Activated CD4-positive, alpha-beta memory T cell treated with anti-CD3 and anti-CD28 coated beads for 36 hours (primary cell): ENCODE measurements at places on chromosomes 11 and 22. TPM values are rescaled to one million over a fixed set of nuclear protein-coding genes. Genes with fewer than 3 reads are reported as not detected.

DNA sequence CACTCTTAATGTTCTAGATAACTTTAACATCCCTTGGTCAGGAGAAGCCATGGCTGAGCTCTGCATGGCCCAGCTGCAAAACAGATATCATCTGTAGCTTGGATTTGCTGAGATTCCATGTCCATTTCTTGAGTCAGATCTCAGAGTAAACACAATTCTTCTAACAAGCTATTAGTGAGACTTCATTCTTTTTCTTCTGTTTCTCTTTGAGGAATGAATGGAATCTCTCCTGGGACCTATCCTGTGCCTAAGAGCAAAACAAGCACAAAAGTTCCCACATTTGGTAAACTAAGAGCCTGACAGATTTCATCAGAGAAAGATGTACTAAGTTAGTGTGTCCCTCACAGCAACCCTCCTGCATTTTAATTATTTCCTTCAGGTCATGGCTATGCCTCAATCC lies 142.8 kb downstream of the MAML2 start:
- no peak for DNase-seq

GRCh38 chr22:24893341-24894070 lies 53.0 kb downstream of the LHFPL7 start:
- DNase-seq = no peak

DNA sequence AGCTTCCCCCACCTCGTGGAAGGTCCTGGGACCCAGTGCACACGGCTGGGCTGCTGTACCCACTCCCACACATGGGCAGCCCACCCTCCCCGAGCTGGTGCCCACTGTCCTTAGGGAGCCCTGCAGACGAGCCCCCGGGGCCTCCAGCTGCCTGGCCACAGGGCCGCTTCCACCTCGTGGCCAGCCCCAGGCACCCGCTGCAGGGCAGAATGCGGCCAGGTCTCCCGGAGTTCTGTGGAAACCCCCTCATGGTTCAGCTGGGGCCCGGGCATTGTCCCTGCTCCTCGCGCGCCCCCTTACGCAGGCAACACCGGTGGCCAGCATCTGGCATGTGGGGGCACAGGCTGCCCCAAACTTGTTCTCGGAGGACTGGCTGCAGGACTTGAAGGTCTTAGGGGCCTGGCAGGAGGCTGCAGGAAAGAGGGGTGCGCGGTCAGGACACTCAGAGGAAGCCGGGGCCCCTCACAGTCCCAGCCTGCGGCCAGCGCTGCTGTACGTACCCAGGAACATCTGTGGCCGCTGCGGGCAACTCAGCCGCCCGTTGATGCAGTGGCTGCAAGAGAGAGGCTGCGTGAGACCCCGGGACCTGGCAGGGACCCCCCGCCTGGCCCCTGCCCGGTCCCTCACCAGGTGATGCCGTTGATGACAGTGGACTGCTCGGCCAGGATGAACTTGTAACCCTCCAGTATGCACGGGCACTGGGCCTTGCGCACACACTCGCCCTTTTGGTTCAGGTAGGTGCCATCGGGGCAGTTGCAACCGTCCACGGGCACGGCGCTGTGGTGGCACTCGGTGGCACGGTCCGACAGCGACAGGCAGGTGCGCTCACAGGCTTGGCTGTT lies 9.7 kb downstream of the MUC6 start:
- no peak for DNase-seq

DNA sequence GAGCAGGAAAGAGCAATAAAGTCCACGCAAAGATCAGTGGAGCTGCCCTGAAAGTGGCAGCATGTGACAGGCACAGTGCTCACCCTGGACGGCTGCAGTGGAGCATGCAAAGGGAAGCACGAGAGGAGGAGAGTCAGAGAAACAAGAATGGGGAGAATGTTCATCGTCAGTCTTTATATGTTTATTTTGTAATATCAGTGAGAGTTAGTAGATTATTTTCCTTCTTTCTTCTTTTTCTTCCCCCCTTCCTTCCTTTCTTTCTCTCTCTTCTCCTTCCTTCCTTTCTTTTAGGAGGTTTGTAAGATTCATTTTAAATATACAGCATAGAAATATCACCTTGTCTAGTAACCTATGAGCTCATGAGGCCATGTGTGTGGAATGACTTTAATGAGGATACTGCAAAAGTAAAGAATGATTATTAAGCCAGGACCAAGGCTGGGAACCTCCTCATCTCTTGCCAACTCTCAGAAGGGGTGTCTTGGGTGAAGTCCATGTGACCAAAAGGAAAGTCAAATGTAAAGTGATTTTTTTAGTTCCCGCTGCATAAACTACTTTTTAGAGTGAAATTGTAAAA lies 321.1 kb downstream of the AASDHPPT start:
- DNase-seq = no peak

DNA sequence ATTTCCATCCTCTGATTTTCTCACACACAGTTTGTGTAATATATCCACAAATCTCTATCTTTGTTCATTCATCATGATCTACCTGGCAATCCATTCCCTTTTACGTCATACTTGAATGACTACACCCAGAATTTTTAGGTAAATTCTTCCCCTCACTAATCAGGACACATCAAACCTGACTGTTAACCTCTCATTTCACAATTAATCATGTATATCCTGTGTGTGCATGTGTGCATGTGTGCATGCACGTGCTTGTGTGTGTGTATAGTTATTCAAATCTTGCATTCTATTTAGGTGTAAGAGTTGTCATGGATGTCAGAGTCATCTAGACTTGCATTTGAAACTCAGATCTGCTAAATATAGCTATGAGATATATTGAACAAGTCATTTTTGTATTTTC lies 130.4 kb downstream of the KIF18A start:
- no peak for DNase-seq

DNA sequence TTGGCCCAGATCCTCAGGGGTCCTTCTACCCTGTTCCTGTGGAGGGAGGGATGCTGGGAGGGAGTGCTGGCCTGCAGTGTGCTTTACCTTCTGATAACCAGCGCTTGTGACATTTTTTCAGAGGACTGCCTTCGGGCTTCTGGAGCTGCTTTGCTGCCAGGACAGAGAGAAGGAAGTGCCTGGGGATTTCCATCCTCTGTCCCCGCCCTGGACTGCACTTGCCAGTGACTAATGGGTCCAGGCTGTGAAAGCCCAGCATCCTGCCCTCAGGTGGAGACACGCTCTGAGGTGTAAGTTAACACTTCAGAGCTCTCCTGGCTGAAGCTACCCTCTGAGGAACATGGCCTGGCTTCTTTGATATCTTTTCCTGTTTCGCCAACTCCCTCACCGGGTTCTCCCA lies 158.7 kb upstream of the SYT13 start:
- DNase-seq = peak; percentile 31

DNA sequence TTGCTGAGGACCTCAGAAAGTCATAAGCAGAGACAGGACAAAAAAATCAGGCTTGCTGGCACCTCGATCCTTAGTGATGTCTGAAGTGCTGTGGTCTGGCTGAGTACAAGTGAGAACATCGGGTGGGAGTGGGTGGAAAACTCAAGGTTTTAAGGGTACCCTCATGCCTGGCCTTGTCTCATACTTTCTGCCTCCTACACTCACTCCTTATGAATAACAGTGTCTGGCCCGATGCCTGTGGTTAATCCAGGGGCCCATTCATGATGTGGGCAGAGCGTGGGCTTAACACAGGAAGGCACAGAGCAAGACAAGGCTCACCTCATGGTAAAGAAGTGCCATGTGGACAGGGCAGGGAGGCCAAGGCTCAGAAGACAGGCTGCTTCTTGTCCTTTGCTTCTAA lies 11.0 kb upstream of the UCP3 start:
- peak; percentile 91 for DNase-seq

DNA sequence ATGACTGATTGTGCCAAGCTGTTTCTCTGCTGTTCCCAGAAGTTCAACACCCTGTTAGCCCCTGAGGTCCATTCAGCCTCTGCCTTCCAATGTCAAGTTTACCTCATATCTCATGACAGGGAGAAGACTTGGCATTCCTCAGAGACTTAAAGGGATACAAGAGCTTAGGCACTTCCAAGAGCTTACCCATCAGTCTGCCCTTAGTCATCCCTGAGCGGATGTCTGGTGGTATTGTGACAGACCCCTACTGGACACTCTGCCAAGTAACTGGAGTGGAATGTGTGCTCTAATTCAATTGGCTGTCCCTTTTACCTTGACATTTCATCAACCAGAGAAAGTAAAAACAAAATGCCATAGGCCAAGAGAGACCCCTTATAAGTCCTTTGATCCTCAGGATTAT lies 151.5 kb downstream of the AASDHPPT start:
- DNase-seq = no peak

- peak; percentile 71 for DNase-seq
Measured at GRCh38 chr11:128884703-128885338, 6.3 kb upstream of the KCNJ5 start.

DNA sequence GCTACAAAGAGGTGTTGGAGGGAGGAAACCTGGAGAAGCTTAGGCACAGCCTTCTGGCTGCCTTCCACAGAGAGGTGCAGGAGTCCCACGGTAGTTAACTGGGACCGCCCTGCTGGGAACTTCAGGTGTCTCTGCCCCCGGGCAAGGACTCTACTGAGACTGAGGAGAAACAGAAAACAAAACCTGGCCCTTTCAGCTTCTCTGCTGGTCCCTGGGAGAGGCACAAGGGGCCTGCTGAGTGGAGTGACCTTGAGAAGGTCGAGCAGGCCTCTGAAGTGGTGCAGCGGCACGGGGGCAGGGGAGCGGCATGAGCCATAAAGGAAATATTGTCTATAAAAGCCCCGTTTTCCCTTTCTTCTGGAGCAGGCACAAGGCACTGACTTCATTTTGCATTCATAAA lies 38.9 kb downstream of the NTM start:
- no peak for DNase-seq

- DNase-seq = no peak
Measured at GRCh38 chr11:11177156-11177808, 175.8 kb downstream of the CSNK2A3 start.

GRCh38 chr11:18352581-18352980 lies 30.2 kb downstream of the GTF2H1 start:
- DNase-seq = no peak

- DNase-seq = no peak
Measured at GRCh38 chr11:105610871-105611571, 1.1 kb downstream of the GRIA4 start.

- no peak for DNase-seq
Measured at GRCh38 chr22:45462034-45462655, 40.5 kb upstream of the FBLN1 start.

- DNase-seq = no peak
Measured at GRCh38 chr22:11066458-11067285, 4461.3 kb upstream of the OR11H1 start.

FGF3 gene
- not detected for total RNA-seq

SLC17A6 gene
- not detected for total RNA-seq

BCR gene
- total RNA-seq = 69.0 TPM

RFPL1 gene
- total RNA-seq = not detected

AMOTL1 gene
- total RNA-seq = 0.24 TPM

OR8A1 gene
- not detected for total RNA-seq

IL18 gene
- total RNA-seq = not detected
